ENCODE measurements at places on chromosomes 7 and 10.

DNA sequence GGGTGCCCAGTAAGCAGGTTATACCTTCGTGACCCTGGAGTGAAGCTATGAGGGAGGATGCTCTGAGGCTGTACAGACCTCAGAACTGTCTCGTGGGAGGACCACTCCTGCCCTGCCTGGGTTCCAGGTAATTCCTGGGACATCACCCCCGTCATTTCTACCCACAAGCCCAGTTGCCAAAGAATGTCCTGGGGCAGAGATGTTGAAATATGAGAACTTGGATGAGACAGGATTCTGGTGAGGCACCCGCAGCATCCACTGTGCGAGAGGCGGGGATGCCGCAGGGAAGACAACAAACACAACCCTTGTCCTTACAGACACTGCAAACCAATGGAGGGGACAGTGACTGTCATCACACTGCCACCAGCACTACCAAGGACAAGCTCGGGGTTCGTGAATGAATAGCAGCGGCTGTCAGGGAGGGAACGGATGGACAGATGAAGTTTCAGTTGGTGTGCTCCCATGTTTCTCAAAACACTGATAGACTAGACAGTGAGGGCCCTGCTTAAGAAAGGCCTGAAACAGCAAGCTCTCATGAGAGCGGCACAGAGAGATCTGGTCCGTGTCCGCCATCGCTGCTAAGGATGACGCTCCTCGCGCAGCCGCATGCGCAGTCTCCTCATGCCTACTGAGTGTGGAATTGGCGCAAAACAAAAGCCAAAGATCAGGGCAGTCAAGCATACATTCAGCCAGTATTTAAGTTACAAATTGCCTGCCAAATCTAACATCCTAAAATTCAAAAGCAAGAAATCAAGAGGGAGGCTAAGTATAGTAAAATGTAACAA lies 82.0 kb upstream of the RHEB start:
- DNase-seq: no peak

- no peak for DNase-seq
These were observed 131.4 kb upstream of the ZMIZ1 start for GRCh38 chr10:78937393-78937792.

- no peak for DNase-seq
These were observed 104.6 kb upstream of the TNRC18 start for GRCh38 chr7:5528071-5528814.

GRCh38 chr7:832968-833424 lies 720 bp downstream of the SUN1 start:
- no peak for DNase-seq

DNA sequence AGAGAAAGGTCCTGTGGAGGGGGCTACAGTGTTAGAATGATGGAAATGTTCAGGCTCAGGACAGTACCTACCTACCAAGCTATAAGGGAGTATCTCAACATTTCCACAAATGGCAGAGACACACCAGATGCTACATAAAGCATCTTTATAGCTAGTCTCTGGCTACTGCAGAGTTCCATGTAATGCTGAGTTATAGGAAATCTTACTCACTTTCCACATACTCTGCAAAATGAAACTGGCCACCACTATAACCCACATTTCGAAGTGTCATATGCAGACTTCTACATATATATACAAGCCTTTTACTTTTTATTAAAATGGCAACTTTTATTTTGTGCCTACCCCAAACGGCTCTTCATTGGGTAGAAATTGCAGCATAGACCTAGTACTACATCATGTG lies 85.5 kb downstream of the FAS start:
- no peak for DNase-seq

- DNase-seq: peak; percentile 29
These were observed 99.1 kb upstream of the PDGFA start for GRCh38 chr7:618539-619367.

DNA sequence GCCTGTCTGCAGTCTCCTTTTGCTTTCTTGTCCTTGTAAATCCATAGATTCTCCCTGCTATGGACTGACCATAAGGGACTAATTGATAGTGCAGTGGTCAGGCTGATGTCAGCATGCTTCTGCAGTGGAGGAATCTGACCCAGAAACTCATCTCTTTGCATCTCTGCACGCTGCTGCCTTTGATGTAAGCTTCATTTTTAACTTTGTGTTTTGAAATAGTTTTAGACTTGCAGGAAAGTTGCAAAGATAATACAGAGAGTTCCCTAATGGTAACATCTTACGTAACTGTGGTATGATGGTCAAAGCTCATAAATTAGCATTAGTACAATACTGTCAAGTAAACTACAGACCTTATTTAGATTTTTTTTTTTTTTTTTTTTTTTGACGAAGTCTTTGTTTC lies 89.6 kb downstream of the GALNT17 start:
- DNase-seq: no peak

DNA sequence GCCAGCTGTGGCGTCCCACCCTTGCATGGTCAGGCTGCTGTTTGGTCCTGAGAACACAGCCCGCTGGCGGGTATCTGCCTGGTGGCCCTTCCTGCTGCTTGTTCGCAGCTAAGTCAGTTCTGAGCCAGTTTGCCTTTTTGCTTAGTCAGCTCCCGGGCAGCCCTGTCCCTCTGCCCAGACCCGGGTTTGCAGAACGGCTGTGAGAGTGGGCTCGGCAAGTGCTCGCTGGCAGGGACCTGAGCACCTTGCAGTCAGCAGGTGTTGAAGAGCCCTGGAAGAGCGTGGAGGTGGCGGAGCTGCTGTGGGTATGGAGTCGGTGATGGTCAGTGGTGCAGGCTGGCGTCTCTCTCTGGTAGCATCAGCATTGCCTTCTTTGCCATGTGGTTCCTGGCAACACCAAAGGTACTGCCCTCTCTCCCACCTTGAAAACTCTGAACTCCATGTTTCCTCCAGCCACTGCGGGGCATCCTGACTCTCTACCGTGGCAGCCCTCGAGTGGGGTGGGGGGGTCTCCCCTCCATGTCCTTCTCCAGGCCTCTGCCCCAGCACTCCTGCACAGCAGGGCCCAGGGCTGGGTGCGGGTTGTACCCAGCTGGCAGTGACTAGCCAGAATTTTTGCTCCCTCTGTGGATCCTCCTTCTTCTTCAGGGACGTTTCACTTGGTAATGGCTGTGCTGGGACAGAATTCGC lies 4.6 kb downstream of the INPP5A start:
- no peak for DNase-seq

DNA sequence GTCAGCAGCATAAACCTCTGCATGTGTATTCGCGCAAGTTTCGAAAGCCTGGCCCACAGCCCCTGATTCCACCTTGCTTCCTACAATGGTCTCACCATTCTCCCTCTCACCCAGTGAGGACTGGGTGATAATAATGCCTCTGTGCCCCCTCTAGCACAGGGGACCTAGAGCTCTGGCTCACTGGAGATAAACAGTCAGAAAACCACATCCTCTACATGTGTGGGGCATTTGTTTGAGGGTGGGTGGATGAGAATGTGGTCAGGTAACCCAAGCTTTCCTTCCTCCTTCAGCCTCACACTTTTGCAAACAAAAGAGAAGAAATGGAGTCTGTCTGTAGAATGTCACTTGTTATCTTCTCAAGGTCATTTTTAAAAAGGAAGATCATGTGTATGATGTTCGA lies 373.5 kb downstream of the KCNMA1 start:
- no peak for DNase-seq

- no peak for DNase-seq
These were observed 293.9 kb downstream of the CAMK1D start for GRCh38 chr10:12643279-12643678.

- DNase-seq: no peak
These were observed 167.3 kb downstream of the EGFR start for GRCh38 chr7:55185941-55186609.

- no peak for DNase-seq
These were observed 106.4 kb downstream of the ELMO1 start for GRCh38 chr7:37342176-37342687.

Data from stimulated activated CD4-positive, alpha-beta T cell treated with anti-CD3 and anti-CD28 coated beads, Interleukin-15, amount 100 ng/mL, for 1 hour (primary cell).